Neuronal stem cell (in vitro differentiated cells): ENCODE measurements at places on chromosomes 4 and X.

DNA sequence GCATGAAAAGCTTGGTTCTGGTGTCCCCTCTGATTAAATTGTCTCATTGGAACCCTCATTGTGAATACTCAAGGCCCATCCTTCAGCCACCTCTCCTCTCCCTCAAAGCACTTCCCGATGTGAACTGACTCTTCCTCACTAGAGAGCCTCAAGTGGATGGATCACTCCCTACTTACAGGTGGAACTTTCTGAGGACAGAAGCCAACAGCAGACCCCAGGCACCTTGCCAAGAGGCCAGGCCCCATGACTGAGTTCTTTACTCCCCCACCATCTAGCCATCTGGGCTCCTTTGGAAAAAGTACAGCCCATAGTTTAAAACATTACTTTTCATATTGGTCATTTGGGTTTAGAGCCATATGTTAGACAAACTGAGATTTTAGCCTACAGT is 224.1 kb downstream of the SHROOM3 start:
- H3K4me3 ChIP-seq = no peak overlapping the region
- no peaks in the 10 kb centered on the region for H3K27me3 ChIP-seq
- peaks cover 24% of the 10 kb centered on the region for H3K36me3 ChIP-seq
- DNase-seq = no peak
- H3K4me1 ChIP-seq = no peaks in the 10 kb centered on the region
- no peak overlapping the region for H3K27ac ChIP-seq

DNA sequence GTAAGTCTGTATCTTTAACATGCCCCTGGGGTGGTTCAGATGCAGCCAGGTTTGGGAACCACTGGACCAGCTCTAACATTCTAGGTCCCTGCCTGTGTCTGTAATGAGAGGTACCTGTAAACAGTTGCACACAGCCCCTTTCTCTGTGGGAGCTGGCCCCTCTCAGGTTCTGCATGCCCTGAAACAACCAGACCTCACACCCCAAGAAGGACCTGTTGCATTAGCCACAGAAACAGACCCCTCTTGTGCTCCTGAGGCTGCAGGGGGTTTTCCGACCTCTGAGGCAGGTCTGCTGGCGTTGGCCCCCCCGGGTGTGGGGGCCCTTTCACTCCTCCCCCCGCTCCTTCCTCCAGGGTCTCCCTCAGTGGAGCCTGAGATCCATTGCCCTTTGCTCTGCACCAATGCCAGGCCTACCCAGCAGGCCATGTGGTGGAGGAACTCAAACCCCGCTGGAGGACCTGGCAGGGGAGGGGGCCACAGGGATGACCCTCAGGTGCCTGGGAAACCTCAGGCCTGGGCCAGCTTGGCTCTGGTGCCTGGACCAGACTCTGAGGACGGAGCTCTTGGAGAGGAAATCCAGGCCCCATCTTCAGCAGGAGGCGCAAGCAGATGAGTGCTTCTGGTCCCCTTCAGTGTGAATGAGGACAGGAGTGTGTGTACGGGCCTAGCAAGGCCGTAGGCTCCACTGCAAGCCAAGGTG is 61.4 kb upstream of the PJA1 start:
- no peaks in the 10 kb centered on the region for H3K36me3 ChIP-seq
- no peak overlapping the region for H3K27ac ChIP-seq
- H3K27me3 ChIP-seq = no peaks in the 10 kb centered on the region
- peaks cover 20% of the 10 kb centered on the region for H3K4me1 ChIP-seq

DNA sequence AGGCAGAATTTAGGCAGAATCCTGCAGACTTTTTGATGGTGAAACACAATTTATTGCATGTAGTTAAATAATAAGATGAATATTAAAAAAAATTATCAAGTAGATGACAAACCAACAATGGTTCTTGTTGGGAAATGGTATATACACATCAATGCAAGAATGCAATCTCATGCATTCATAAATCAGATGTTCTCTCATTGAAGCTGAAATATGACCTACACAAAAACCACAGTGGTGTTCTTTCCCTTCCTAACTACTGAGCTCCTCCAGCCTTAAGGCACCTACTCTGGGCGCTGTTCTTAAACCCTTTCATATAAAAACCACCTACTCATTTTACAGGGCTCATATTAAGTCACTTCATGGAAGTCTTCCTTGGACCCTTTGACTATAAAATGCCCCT is 64.1 kb downstream of the ANTXR2 start:
- DNase-seq = no peak
- no peak overlapping the region for H3K4me3 ChIP-seq
- no peaks in the 10 kb centered on the region for H3K4me1 ChIP-seq
- no peaks in the 10 kb centered on the region for H3K27me3 ChIP-seq
- H3K36me3 ChIP-seq = no peaks in the 10 kb centered on the region
- H3K27ac ChIP-seq = no peak overlapping the region

DNA sequence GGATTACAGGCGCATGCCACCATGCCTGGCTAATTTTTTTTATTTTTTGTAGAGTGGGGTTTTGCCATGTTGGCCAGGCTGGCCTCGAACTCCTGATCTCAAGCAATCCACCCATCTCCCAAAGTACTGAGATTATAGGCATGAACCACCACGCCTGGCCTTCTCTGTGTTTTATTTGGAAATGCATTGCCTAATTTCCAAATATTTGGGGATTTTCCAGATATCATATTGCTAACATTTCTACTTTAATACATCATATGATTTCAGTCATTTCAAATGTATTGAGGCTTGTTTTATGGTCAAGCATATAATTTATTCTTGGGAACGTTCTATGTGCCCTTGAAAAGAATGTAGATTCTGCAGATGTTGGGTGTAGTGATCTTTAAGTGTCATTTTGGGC is 38.8 kb downstream of the FGF2 start:
- H3K27ac ChIP-seq = no peak overlapping the region
- no peak overlapping the region for H3K4me3 ChIP-seq
- no peaks in the 10 kb centered on the region for H3K4me1 ChIP-seq
- no peaks in the 10 kb centered on the region for H3K36me3 ChIP-seq

DNA sequence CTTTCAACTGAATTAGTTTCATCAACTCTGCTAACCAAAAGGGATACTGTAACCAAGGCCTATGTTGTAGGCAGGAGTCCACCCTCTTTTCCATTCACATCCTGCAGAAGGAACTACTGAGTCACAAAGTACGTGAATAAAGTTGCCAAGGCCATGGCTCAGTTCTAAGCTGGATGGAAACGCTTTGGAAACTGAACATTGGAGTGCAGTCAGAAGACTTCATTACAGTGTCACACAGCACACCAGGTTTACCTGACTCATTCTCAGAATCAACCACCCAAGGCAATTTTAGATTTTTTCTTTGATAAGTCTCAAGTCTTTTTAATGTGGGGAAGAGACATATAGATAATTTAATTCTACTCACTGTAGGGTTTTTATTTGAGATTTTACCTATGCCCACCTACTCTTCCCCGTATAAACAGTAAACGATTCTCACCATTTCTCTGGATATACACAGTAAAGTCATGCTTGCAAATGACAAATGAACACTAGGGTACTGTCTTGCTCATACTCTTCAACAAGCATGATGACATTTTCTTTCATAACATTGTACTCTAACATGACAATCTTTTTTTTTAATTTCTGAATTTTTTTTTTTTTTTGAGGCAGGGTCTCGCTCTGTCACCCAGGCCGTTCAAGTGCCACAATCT is 58.9 kb upstream of the RBM47 start:
- no peaks in the 10 kb centered on the region for H3K27me3 ChIP-seq
- H3K36me3 ChIP-seq = no peaks in the 10 kb centered on the region
- no peak overlapping the region for H3K27ac ChIP-seq
- H3K4me1 ChIP-seq = no peaks in the 10 kb centered on the region

DNA sequence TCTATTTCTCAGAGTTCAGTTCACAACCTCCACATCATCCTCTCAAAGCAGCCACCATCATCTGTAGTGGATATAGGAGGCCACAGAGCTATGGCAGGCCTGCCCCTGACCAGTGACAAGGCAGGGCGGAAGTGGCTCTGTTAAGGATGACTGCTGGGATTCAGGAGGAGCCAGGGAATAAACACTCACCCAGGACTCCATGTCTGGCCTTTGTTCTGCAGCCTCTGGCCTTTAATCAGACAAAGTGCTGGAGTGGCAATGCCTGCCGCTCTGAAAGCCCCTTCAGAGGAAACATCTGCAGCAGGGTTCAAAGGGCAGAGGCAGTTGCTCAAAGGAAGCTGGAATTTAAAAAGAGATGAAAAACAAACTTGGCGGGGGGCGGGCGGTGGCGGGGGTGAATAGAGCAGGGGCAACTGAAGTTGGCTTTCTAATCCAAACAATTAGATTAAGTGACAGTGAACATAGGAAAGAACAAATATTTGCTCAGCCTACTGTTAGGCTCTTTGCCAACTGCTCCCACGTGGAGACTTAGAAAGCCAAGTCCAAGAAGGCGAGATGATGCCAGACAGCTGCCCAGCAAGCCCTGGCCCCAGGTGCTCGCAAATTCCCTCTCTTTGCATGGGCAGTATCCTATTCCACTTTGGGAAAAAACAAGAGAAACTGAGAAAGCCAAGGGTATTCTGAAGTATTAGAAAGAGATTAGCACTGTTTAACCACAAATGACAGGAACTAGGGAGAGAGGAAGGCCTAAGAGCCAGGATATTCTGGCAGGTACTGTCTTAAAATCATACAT is 5.5 kb downstream of the MPP1 start:
- no peak overlapping the region for H3K4me3 ChIP-seq
- H3K36me3 ChIP-seq = no peaks in the 10 kb centered on the region
- no peak overlapping the region for H3K27ac ChIP-seq
- peaks cover 13% of the 10 kb centered on the region for H3K4me1 ChIP-seq
- H3K27me3 ChIP-seq = no peaks in the 10 kb centered on the region

GRCh38 chrX:121987163-121987562 is 939.8 kb downstream of the GLUD2 start:
- no peak overlapping the region for H3K27ac ChIP-seq
- H3K4me1 ChIP-seq = no peaks in the 10 kb centered on the region
- no peak for DNase-seq
- no peaks in the 10 kb centered on the region for H3K27me3 ChIP-seq

- no peak overlapping the region for H3K27ac ChIP-seq
- DNase-seq = no peak
- peaks cover 83% of the 10 kb centered on the region for H3K36me3 ChIP-seq
Measured at GRCh38 chr4:2830632-2831610, 12.7 kb upstream of the ADD1 start.

DNA sequence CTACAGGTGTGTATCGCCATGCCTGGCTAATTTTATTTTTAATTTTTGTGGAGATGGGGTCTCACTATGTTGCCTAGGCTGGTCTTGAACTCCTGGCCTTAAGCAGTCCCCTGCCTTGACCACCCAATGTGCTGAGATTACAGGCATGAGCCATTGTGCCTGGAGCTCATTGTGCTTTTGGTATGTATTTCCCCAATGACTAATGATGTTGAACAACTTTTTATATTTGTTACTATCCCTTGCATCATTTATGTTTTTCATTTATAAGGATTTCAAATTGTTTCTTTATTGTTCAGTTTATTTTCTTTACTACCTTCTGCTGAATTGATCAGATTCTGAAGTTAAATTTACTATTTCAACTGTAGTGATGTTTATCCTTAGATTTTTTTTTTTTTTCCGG is 199.7 kb downstream of the CEP135 start:
- no peak for DNase-seq
- H3K4me1 ChIP-seq = peaks cover 3% of the 10 kb centered on the region
- no peaks in the 10 kb centered on the region for H3K27me3 ChIP-seq
- H3K4me3 ChIP-seq = no peak overlapping the region
- no peak overlapping the region for H3K27ac ChIP-seq

DNA sequence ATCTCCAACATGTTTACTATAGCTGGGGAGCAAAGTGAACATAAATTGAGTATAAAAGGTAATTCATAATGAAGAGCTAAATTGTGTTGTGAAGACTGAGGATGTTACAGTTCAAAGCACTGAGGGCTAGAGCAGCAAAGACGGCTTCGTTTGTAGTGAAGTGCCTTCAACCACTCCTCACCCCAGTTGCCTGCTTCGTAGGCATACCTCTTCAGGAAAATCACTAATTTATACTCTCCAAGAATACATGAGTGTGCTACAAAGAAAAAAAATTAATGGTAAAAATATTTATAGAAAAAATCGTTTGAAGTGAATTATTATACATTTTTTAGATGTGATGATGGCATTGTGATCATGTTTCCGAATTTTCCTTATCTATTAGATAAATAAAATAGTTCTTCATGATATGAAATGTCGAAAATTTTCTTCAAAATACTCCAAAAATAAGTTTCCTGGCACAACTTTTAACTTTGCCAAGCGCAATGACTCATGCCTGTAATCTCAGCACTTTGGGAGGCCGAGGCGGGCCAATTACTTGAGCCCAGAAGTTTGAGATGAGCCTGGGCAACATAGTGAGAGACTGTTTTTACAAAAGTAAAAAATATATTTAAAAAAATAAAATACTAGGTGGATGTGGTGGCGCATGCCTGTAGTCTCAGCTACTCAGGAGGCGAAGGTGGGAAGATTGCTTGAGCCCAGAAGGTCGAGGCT is 41.6 kb downstream of the ZFP42 start:
- H3K36me3 ChIP-seq = no peaks in the 10 kb centered on the region
- no peaks in the 10 kb centered on the region for H3K27me3 ChIP-seq
- no peak for DNase-seq
- no peaks in the 10 kb centered on the region for H3K4me1 ChIP-seq
